Suppressor macrophage (primary cell): ENCODE measurements at places on chromosomes 11 and 22.

GRCh38 chr11:6353367-6353987 lies 33.2 kb upstream of the CAVIN3 start:
- DNase-seq, result peak; percentile 73

GRCh38 chr22:45846952-45847351 lies 130.0 kb downstream of the WNT7B start:
- no peak for DNase-seq

DNA sequence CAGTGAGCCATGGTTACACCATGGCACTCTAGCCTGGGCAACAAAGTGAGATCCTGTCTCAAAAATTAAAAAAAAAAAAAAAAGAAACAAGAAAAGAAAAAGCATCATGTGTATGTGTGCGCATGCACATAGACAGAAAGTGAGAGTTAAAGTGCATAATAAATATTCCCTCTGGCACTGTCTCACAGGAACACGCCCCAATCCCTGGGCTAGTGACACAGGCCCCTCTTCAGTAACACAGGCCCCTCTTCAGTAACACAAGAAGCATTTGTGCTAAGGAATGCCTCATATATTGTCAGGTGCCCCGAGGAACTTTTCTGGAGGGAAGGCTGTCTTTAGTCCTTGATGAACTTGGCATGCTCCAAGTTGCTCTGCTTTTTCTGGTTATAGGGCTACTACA lies 57.5 kb downstream of the RPL27A start:
- DNase-seq, result no peak

DNA sequence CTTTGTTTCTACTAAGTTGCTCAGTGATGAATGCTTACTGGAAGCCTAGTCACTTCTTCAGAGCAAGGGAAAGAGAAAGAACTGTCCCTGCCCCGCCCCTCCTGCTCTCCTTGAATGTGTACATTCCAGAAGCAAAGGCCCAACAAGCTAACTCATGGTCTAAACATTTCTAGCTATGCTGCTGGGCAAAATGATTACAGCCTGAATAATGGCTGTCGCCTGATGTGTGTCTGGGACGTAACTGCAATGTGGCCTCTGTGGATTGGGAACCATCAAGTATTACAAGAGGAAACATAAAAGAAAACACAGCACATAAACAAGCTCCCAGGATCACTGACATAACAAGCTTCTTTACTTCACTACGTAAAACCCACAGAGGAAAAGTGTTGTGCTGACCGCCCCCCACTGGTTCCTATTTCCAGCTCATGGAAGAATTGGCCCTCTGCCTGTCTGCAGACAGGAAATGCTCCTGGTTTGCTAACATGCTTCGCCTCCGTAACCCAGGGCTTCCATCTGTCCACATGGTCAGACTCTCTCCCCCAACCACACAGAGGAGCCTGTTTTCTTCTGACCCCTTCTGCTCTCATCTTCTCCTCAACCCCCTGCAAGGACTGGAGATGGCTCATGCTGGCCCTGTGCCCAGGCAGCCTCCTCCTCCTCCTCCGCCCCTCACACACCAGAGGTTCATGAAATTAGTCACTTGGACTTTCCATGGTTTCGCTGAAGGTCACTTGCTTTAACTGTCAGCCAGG lies 187.2 kb downstream of the MAML2 start:
- DNase-seq, result peak; percentile 87

GRCh38 chr11:77470971-77471370 lies 2.9 kb downstream of the PAK1 start:
- DNase-seq, result no peak

DNA sequence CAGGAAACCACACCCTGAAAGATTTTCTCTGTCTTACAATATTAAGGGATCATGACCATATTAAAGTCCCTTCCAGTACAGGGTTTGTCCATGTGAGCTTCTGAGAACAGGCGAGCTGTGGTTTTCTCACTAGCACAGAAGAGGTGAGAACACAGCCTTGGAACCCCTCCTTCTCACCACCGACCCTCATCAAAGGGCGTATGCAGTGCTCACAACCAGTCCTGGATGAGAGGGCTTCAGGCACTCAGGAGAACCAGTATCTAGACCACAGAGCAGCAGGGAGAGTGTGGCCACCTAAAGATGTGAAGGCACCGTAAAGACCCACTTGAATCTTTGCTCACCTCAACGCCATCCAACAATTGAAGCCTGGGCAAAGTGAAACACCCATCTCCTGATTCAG lies 397.0 kb downstream of the ETS1 start:
- DNase-seq, result no peak

- peak; percentile 94 for DNase-seq
These were observed at the start of gene SPI1 for GRCh38 chr11:47378010-47378835. TSS of gene SPI1 (minus strand) at chr11:47378547. CDS start at chr11:47378353, 194 bp downstream.

DNA sequence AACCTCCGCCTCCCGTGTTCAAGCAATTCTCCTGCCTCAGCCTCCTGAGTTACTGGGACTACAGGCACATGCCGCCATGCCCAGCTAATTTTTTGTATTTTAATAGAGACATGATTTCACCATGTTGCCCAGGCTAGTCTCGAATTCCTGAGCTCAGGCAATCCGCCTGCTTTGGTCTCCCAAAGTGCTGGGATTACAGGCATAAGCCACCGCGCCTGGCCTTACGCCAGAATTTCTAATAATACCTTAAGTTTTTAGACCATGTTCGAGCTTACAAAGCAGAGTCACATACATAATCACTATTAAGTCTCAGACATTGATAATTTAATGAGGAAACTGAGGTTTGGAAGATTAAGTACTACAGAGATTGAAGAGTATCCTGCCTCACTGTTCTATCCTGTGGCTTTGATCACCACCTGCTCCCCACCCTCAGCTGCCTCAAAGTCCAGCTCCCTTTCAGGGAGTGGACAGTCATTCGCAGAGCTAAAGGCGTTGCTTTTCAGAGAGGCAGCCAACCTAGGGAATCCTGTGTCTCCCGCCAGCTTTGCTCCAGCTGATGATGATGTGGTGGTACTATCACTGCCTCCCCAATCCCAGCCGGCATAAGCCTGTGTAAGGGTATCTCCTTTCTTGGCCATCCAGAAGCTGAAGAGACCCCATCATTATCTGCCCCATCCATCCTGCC lies 7.7 kb downstream of the UBASH3B start:
- DNase-seq, result no peak

- DNase-seq, result no peak
These were observed 85.6 kb upstream of the EED start for GRCh38 chr11:86158704-86159580.

DNA sequence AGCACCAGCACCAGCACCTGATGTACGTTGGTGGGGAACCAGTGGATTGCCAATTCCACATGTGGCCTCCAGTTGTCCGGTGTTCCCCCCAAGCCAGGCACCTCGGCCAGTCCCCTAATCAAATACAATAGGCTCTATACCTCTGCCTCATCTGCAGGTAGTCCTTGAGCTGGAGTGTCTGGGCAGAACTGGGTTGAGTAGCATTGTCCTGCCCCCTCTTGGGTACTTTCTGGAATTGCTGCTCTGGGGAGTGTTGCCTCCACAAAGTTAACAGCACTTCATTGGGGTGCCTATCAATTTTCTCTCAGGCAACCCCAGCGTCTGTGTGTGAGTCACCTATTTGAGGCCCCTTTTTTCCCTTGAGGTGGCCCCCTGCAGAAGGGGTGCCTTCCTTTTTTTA lies 413.0 kb upstream of the LARGE1 start:
- no peak for DNase-seq

DNA sequence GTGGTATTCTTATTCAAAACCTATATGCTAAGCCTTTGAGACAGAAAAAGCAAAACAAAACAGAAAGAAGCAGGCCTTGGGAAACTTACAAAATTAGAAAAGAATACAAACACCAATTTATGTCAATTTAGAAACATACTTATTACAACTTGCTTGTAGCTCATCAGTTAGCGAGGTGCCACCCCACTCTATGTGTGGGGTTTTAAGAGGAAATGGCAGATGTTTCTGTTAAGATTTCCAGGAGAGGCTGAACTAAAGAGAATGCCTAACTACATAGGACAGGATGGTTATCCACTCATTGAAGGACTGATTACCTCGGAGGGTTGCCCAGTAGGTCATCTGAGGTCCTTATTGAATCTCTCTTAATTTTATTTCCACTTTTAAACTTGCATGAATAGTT lies 302.0 kb downstream of the ETS1 start:
- DNase-seq, result no peak

GRCh38 chr22:41106122-41106968 lies 14.0 kb downstream of the EP300 start:
- DNase-seq, result no peak

DNA sequence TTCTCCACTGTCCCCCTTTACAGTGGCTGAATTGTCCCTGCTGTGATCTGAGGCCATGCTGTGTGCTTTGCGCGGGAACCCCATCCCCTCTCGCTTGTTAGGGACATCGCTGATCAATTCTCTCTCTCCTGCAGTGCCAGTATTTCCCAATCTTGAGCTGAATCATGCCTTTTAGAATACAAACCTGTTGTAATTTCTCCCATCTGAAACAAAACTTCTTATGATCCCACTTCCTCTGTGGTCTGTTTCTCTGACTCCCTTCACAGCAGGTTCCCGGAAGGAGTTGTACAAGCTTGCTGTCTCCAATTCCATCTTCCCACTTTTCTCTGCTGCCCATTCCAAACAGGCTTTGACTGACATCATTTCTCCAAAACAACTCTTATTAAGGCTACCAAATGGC lies 16.8 kb downstream of the ADAMTS15 start:
- no peak for DNase-seq

GRCh38 chr11:66083767-66084166 lies 13.7 kb downstream of the PACS1 start:
- DNase-seq, result no peak

DNA sequence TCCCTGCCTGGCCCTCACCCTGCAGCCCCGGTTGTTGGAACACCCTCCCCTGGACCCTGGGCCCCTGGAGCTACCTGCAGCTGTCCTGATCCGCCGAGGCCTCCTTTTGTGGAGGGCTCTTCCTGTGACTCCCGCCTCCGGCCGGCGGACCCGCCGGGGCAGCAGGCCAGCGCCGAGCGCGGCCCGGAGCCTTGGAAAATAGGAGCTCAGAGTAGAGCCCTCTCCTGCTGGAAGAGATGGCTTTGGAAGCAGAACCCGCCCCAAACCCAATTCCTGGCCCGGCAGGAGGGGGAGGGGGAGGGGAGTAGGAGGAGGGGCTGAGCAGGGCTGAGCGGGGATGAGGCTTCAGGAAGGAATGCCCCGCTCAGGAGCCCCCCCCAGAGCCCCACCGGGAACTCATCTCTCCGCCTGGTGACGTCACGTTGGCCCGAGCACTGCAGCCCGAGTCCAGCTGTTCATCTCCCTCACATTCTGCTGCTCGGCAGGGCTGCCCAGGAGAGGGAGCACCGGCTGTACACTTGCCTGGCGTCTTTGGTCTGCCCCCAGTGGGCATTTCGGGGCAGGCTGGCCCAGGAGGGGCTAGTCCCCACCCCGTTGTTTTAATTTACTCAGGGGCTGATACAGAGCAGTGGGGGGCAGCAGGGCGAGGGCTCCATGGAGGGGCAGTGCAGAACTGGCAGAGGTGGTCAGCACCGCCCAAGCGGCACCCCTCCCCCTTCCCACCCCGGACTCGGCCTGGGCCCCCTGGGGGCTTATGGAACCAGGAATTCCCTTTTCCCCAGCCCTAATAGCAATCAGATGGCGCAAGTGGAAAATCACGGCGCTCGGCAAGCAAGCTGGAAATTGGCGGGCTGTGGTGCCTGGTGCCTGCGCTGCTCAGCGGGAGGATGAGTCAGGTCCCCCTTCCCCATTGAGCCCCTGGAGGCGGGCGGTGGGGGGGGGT lies at the start of gene MRGPRF:
MRGPRF (minus strand) TSS at position 238 of the 943 bp plus-strand sequence. CDS start 3,345 bp downstream, outside the sequence.
- peak; percentile 62 for DNase-seq

DNA sequence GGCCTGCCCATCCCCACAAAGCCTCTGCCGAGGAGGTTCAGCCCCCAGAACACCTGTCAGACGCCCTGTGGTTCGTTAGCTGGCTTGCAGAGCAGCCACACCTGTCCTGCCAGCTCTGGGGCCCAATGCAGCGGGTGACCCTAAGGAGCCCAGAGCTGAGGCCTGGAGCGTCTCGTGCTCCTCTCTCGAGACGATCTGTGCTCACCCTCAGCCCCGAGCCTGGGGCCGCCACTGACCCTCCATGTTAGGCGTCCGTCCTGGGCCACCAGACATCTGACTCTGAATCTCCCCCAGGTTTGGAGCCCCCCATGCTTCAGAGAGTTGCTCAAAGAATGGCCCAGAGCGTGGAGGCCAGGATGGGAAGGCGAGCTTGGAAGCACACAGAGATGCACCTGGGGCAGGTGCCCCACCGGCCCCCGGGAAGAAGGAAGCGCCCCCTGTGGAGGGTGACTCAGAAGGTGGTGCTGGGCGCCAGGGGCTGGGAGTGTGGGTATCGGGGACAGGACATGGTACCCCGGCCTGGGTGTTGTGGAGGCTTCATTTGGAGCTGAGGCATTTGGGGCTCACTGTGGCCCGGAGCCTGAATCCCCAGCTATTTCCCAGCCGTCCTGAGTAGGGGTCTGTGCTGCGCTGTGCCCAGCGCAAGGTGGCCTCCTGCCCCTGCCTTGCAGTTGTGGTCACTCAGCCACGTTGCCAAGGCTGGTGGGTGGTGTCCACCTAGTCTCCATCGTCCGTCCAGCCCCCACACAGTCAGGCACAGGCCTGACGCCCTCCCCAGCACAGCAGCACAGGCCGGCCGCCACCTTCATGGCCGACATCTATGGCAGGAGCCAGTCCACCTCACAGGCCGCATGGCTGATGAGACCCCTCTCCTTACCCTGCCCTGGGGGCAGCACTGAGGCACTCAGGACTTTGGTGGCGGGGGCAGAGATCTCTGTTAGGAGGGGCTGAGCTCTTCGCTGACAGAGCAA lies 36.2 kb downstream of the SBF1 start:
- DNase-seq, result no peak

GRCh38 chr11:71218789-71219499 lies 33.4 kb downstream of the SHANK2 start:
- no peak for DNase-seq

DNA sequence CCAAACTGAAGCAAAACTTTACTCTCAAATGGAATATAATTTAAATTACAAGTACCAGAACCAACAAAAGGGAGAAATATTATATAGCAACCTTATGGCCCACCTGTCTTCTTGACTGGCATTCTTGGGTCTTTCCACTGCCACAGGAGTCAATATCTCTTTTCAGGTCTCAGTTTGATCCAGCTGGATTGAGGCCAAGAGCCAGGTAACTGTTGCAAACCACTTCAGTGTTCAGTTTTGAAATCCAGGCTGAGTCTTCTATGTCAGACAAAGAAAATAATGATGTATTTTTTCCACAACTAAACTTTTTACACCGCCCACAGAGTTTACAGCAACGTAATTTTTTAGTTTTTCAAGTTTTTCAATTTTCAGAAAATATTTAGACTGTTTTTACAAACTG lies 648 bp downstream of the DLG2 start:
- no peak for DNase-seq

GRCh38 chr11:2741377-2742131 lies 41.8 kb upstream of the KCNQ1OT1 start:
- peak; percentile 16 for DNase-seq

DNA sequence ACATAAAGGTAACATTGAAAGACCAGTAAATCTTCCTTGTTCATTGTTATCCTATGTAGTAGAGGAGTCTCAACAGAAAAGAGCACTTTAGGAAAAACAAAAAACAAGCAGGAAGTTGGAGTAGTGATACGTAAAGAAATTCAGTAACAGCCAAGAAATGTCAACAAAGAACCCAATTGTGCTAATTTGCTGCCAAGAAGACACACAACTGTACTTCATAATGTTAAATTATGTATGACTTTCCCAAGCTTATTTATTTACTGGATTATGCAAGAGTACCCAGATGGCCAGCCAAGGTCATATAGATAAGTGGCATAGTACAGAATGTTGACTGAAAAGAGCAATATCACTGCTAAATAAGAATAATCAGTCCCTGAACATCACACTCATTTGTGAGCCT lies 264.7 kb upstream of the CCDC179 start:
- DNase-seq, result no peak

- peak; percentile 78 for DNase-seq
These were observed 38.6 kb upstream of the LMO2 start for GRCh38 chr11:33930317-33931021.
